Activated CD4-positive, alpha-beta T cell treated with anti-CD3 and anti-CD28 coated beads, Interleukin-2, amount 50 U/mL, for 1 hour (primary cell): ENCODE measurements at places on chromosomes 2 and 18.

GRCh38 chr2:102111823-102112222, 30.7 kb upstream of the IL1R1 start:
- no peak for DNase-seq

DNA sequence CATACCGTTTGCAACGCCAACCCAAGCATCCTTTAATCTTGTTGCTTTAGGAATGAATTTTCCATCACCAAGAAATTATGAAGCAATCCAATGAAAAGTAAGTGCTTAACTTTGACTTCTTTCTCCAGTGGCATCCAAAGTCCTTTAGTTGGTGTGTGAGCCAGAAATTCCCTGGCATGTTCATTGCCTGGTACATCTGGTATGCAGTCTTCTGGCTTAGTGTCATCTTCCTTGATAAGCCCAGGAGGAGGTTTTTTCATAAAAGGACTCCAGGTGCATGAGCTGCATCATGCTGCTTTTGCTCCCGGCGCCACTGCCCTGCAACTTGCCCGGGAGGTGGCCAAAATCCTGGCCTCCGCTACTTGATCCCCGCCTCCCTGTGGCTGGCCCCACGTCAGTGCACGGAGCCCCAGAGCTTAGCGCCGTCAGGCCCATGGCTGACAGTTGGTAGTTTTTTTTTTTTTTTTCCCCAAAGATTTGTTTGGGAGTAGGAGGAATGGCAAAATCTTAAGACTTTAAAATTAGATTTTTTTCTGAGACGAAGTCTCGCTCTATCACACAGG, 58.7 kb downstream of the PUM2 start:
- no peak for DNase-seq

- no peak for DNase-seq
Observed at GRCh38 chr2:222179592-222179991, 119.2 kb downstream of the PAX3 start.

DNA sequence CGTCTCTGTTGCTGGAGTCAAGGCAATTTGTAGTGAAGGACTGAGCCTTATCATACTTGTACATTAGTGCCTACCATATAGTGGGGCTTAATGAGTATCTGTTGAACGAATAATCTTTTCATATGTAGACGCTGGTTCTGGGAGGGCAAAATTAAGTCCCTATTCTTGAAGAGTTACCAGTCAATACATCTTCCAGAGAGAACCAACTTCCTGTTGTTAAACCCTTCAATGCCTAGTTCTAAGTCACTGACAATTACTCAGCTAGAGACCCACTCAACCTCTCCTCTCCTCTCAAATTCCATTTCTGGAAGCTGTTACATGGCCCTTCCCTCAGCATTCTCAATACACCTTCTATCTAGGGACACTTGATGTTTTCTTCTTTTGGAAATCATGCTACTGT, 1.1 kb upstream of the MOB4 start:
- no peak for DNase-seq

DNA sequence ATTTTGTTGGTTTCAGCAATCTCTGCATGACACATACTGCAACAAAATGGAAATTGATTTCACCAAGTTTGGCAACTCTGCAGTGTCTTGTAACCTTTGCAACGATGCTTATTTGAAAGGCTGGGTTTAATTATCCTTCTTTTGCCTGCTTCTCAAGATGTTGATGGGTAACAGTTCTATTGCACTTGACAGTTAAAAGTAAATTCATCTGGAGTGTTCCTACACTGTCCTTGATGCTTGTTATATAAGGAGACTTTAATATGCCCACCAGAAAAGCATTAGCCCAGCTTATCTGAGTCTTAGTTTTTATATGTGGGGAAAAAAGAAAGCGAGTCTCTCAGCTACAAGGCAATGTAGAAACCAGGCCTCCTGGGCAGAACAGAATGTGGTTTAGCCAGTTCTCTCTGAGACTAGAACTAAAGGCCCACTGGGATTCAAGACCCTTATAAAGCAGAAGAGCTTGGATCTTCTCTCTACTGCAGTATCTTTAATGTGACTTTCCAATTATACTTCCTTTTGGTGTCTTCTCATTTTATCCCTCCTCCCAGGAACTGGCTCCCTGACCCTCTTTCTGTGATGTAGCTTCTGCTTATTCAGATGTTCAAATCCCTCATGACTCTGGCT, 106.8 kb upstream of the LYPD6 start:
- no peak for DNase-seq

DNA sequence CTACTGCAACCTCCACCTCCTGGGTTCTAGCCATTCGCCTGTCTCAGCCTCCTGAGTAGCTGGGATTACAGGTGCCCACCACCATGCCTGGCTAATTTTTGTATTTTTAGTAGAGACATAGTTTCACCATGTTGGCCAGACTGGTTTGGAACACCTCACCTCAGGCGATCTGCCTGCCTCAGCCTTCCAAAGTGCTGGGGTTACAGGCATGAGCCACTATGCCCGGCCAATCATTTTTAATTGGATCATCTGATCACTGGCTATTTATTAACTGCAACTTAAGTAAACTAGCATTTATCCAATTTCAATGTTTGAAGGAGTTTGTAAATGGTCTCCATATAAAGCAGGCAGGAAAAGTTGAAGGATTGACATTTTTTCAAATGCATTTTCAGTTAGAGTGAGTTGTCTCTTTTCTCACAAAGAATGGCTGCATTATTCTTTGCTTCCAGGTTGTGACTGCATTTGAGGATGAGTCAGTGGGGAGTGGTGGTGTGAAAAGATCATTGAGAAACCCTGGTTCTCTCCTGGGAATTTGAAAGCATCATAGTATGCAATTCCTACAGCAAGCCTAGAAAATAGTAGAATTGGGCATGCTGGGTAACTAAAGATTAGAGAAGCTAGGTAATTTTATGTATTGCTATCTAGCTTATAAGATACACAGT, 431.1 kb upstream of the ZEB2 start:
- no peak for DNase-seq

DNA sequence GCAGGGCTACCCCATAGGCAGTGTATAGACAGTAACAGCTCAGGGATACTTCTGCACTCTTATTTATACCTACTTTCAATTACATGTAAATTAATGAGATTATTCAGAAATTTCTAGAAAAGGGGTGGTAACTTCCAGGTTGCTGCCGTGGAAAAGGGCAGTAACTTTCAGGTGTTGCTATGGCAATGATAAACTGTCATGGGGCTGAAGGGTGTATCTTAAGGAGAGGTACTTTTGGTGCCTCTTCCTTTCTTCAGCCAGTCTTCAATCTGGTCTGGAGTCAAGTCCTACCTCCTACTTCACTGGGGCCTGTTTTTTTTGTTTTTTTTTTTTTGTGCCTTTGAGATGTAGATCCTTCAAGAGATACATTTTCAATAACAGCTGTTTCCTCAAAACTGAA, 35.2 kb upstream of the DNAJC10 start:
- DNase-seq = no peak

DNA sequence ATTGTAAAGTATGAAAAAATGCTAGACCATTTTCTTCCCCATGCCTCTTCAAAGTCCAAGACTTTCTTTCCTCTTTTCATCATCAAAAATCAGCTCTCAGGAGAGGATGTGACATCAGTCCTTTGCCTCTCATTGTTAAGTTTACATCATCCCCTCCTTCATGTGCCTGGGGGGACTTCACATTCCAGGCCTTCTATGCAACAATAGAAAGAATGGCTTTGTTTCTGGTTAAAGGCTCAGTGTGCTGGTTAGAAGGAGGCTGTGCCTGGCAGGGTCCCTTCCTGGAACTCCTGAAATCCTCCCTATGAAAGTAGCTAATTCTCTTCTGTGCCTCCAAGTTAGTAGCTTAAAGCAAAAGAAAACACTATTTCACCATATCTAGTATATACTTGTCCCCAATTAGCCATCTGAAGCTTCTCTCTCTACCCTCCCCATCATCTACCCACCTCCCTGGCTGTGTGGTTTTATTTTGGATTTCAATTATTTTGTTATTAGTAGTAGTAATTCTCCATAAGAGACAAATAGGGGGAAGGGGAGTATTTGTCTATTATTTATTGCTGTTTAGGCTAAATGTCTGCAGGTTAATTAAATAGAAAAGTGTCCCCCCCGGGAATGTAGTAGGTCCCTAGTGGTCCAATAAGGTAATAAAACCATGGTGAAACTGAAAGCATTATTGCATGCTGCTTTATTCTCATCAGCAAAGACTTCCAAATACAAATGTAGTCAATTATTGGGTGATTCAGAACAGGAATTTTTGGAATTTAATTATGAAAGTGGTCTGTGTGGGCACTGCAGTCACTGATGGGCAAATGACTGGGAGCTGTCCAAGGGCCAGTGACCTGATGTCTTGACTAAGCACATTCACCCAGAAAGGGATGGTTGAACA, 69.0 kb downstream of the CPO start:
- no peak for DNase-seq

DNA sequence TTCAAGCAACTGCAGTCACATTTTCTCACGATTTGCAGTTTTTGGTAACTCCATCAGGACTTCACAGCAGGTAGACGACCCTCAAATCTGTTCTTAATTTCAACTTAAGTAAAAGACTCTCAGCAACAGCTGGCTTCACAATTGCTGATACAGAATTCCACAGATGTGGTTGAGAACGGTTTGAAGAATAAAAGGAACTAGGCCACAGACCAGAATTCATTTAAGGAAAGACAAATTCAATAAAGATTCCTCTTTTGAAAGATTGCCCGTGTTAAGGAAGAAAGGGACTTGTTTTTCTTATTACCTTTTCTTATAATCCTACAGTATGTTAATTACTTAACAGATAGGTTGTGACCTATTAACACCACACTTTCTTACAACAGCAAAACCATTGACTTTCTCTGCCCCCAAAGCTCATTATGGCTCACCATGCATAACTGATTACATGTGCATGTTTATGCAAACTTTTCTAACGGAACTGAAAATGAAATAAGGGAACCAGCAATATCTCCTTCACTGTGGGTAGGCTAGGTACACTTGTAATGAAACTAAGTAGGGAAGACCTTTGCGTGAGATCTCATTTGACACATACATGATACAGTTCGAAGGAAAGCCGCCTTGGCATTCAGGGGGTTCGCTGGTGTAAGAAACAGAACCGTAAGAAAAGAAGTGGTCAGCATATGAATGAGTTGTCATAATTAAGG, 4.7 kb upstream of the ZNF516 start:
- DNase-seq = no peak

GRCh38 chr2:173886613-173887012, 78.6 kb downstream of the SP3 start:
- no peak for DNase-seq

GRCh38 chr18:6639305-6639704, 90.2 kb upstream of the ARHGAP28 start:
- DNase-seq = no peak

GRCh38 chr2:19617257-19617848, 258.9 kb upstream of the OSR1 start:
- DNase-seq = no peak

- DNase-seq = no peak
Observed at GRCh38 chr2:237998530-237998929, 31.7 kb downstream of the UBE2F start.
